Hepatocyte (in vitro differentiated cells): ENCODE measurements at places on chromosomes 12 and 14. TPM values are rescaled to one million over a fixed set of nuclear protein-coding genes. Genes with fewer than 3 reads are reported as not detected.

Gene NUP107
- 24.5 and 40.1 TPM in 2 replicates for total RNA-seq

Gene CLEC4E
- total RNA-seq: not detected in 2 replicates

Gene DPF3
- 0.47 and 0.76 TPM in 2 replicates for total RNA-seq

Gene RNASE11
- not detected in 2 replicates for total RNA-seq

Gene OAS3
- 9.0 and 15.0 TPM in 2 replicates for total RNA-seq

- no peak for DNase-seq
- no peak overlapping the region for H3K4me3 ChIP-seq
- no peaks in the 10 kb centered on the region for H3K36me3 ChIP-seq
- H3K4me1 ChIP-seq: no peaks in the 10 kb centered on the region
- no peaks in the 10 kb centered on the region for H3K27me3 ChIP-seq
- no peak overlapping the region for H3K27ac ChIP-seq
Observed at GRCh38 chr12:65997056-65997455, 133.5 kb downstream of the LLPH start.

DNA sequence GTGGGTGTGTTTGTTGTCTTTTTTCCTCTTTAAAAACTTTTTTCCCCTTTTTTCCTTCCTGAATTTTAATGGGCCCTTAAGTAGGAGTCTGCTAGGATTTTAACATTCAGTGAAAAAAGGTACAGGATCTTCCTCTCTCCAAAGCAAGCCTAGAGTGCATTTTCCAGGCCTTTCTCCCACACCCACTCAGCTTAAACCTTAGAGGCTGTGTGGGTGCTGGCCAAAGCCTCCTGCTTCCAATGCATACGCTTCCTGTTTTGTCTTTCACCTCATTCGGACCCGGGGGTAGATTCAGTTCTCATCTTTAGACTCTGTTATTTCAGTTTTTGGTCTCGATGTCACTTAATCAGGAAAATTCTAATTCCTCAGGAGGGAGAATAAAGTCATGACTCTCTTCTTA, 51.2 kb downstream of the TMEM30B start:
- no peaks in the 10 kb centered on the region for H3K36me3 ChIP-seq
- H3K27ac ChIP-seq: no peak overlapping the region
- peaks cover 5% of the 10 kb centered on the region for H3K4me1 ChIP-seq

GRCh38 chr14:92844204-92844603, 50.1 kb downstream of the GOLGA5 start:
- no peaks in the 10 kb centered on the region for H3K36me3 ChIP-seq
- DNase-seq: no peak
- no peaks in the 10 kb centered on the region for H3K4me1 ChIP-seq
- no peak overlapping the region for H3K27ac ChIP-seq

DNA sequence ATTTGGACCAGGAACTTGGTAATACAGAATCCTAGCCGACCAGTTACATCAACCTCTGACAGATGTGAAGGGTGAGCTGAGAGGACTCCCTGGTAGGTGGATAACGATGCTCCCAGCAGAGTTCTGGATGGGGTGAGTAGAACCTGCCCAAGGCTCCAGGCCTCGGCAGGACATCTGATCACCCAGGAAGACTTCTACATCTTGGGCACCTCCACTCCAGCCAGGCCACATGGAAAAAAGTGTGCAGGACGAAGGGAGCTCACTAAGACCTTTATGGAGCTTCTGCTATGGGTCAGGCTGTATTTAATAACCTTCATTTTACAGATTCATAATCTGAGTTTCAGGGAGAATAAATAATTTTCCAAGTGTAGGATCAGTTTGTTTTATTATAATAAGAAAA, 1028.7 kb downstream of the BCL11B start:
- no peaks in the 10 kb centered on the region for H3K36me3 ChIP-seq
- no peaks in the 10 kb centered on the region for H3K4me1 ChIP-seq
- no peak for DNase-seq
- H3K27me3 ChIP-seq: no peaks in the 10 kb centered on the region

DNA sequence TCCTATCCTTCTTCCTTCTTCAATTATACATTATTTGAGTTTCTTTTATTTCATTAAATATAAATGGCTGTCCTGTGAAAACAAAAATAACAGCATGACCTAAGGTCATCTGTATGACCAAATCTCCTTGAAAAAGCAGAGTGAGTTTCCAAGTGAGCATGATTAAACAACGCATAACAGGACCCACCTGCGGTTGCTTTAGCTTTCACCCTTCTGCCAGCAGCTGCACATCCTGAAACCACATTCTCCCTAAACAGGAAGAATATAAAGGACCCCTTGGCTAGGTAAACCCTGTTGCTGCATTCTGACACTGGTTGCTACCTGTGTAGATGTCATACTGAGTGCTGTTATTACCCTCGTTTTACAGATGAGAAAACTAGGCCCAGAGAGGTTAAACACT, 42.8 kb upstream of the CPM start:
- no peak overlapping the region for H3K27ac ChIP-seq
- peaks cover 21% of the 10 kb centered on the region for H3K4me1 ChIP-seq
- H3K27me3 ChIP-seq: no peaks in the 10 kb centered on the region
- no peak for DNase-seq

- no peaks in the 10 kb centered on the region for H3K36me3 ChIP-seq
- H3K27ac ChIP-seq: no peak overlapping the region
- H3K4me1 ChIP-seq: peaks cover 37% of the 10 kb centered on the region
- no peak for DNase-seq
- no peaks in the 10 kb centered on the region for H3K27me3 ChIP-seq
Observed at GRCh38 chr12:57142727-57143126, 4.7 kb downstream of the LRP1-AS start.

DNA sequence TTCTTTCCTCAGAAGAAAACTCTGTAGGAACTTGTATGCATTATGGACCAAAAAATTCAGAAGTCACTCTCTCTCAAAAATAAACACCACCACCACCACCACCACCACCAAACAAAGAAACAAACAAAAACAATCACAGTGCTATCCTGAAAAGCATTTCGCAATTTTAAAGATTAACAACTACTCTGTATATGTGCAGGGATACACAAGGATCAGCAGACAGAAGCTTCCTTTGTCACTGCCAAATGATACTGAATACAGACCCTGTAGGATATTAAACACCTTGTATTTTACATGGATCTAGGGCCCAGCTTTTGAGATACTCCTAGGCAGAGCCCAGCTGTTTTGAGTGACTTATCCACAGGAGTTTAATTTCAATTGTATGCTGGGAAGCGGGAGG, 31.7 kb downstream of the ATP2B1 start:
- H3K27me3 ChIP-seq: no peaks in the 10 kb centered on the region
- no peaks in the 10 kb centered on the region for H3K36me3 ChIP-seq
- H3K4me1 ChIP-seq: no peaks in the 10 kb centered on the region
- no peak overlapping the region for H3K27ac ChIP-seq
- H3K4me3 ChIP-seq: no peak overlapping the region

DNA sequence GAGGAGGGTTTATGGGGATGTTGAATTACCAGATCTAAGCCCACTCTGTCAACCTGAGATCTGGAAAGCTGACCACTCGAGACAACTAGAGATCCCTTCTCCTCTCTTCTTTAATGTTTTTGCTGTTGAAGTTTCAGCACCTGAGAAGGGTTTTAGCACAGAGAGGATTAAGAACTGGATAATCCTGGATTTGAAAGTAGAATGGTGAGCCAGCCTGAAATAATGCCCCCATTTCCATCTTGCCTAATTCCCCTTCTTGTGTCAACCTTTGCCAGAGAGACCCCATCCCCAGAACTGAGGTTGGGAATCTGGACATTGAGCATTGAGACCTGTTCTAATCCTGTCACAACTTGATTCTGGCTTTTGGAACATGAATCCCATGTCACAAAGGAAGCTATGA, 87.8 kb upstream of the RFLNA start:
- H3K4me3 ChIP-seq: no peak overlapping the region
- no peaks in the 10 kb centered on the region for H3K4me1 ChIP-seq
- no peak overlapping the region for H3K27ac ChIP-seq
- H3K27me3 ChIP-seq: no peaks in the 10 kb centered on the region
- no peaks in the 10 kb centered on the region for H3K36me3 ChIP-seq
- DNase-seq: no peak

DNA sequence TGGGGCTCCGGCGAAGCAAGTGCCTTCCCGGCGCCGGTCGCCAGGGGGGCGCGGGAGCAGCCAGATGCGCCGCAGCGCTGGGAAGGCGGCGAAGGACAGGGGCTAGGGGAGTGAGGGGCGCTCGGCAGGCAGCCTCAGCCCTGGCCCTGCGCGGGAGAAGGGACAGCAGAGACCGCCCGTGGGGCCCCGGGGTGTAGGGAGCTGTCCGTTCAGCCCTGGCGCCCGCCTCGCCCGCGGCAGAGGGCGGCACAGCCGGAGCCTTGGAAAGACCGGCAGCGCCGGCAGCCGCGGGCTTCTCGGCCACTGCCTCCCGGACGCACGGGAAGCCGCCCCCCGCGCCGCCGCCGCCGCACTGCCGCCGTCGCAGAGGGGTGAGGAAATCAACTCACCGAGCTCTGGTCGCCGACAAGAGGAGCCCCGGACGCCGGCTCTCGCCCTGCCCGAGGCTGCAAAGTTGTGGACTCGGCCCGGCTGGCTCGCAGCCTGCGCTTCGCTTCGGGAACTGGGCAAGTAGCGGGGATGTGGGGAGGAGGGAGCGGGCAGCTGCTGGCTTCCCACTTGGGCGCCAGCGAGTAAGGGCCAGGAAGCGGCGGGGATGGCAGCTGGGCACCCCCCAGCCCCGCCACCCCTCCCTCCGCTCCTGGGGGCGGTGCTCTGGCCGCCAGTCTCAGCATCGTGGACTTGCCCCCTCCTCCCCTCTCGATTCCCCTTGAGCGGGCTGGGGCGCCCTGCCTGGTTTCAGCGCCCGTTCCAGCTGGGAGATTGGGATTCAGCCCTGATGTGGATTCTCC, at the start of gene ZDHHC22:
Gene ZDHHC22 (minus strand): TSS at position 578 of the 791 bp plus-strand sequence. CDS start 2,053 bp downstream, outside the sequence.
- peaks cover 21% of the 10 kb centered on the region for H3K4me1 ChIP-seq
- peaks cover 98% of the 10 kb centered on the region for H3K27me3 ChIP-seq
- H3K36me3 ChIP-seq: no peaks in the 10 kb centered on the region

- no peak for DNase-seq
- no peaks in the 10 kb centered on the region for H3K4me1 ChIP-seq
- H3K27me3 ChIP-seq: no peaks in the 10 kb centered on the region
- H3K4me3 ChIP-seq: no peak overlapping the region
- no peak overlapping the region for H3K27ac ChIP-seq
Observed at GRCh38 chr12:105861227-105861626, 277.5 kb downstream of the NUAK1 start.

DNA sequence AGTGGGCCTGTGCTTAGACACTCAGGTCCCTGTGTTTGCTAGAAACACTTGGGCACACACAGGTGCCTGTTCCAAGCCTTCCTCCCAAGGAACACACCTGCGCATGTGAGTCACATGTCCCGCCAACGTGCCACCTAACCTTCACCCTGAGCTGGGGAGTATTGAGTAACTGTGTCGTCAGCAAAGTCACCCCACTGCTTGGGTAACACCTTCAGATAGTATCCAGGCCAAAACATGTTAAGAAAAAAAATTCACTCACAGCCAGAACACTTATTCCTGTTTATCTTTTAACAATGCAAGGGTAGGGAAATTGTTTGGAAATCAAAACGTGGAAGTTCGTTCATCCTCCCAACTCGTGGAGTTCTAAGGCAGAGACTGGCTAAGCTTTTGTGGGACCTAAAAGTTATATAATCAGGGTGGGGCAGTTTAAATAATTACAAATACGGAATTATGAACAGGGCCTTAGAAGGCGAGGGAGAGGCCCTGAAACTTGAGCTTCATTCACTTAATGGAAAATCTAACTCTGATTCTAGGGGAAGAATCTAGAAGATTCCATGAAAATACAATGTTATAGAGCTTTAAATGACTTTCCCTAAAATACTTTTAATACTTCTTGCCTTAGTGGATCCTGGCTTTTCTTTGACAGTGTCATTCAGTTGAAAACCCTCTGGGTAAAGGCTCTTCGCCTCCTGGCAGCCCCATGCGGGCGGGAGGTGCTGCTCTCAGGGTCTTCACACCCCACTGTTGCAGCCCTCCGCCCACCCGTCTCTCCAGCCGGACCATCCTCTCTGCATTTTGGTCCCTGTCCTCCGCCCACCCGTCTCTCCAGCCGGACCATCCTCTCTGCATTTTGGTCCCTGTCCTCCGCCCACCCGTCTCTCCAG, 30.3 kb upstream of the ADIPOR2 start:
- H3K36me3 ChIP-seq: no peaks in the 10 kb centered on the region
- H3K27ac ChIP-seq: peak overlapping the region; percentile 93
- no peak overlapping the region for H3K4me3 ChIP-seq

- H3K4me3 ChIP-seq: no peak overlapping the region
- peaks cover 3% of the 10 kb centered on the region for H3K4me1 ChIP-seq
Observed at GRCh38 chr12:1805441-1806081, 14.8 kb upstream of the LRTM2 start.

DNA sequence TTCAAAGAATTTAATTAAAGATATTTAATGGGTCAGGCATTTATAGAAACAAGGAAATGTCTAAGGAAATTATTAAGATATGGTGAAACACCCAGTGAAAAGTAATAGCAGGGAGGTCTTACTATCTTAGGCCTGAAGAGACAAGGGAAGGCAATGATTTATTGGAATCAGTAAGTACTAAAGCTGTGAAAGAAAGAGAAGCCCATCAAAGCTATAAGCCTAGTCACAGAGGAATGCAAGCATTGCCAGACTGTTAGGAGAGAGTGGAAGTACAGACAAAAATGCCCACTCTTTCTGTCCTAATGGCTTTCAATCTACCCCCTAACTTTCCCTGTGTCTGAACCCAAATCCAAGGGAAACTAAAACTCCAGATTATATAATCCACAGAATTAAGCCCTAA, 69.2 kb upstream of the PIK3C2G start:
- H3K36me3 ChIP-seq: no peaks in the 10 kb centered on the region
- H3K4me3 ChIP-seq: no peak overlapping the region
- H3K27me3 ChIP-seq: no peaks in the 10 kb centered on the region
- no peaks in the 10 kb centered on the region for H3K4me1 ChIP-seq
- H3K27ac ChIP-seq: no peak overlapping the region

GRCh38 chr12:48034835-48035805, 30.8 kb upstream of the COL2A1 start:
- no peak overlapping the region for H3K4me3 ChIP-seq
- H3K36me3 ChIP-seq: no peaks in the 10 kb centered on the region
- H3K27ac ChIP-seq: no peak overlapping the region
- no peaks in the 10 kb centered on the region for H3K27me3 ChIP-seq
- H3K4me1 ChIP-seq: peaks cover 19% of the 10 kb centered on the region
- no peak for DNase-seq

DNA sequence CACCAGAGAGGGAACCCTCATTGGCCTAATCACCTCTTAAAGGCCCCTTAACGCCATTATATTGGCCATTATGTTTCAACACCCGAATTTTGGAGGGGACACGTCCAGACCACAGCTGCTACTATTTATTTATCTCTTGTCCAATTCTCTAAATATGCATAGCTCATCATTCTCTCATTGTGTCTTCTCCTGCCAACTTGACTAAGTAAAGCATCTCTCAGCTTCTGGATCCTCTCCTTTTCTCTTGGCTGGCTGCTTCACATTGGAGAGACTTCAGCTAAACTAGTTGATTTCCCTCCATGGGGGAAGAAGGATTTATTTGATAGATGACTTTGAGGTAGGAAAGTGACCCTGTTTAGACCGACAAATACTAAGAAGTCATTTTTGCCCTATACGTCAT, 120.4 kb upstream of the KRR1 start:
- H3K27me3 ChIP-seq: no peaks in the 10 kb centered on the region
- H3K27ac ChIP-seq: no peak overlapping the region
- no peak overlapping the region for H3K4me3 ChIP-seq
- DNase-seq: no peak
- H3K4me1 ChIP-seq: peaks cover 11% of the 10 kb centered on the region
